Hematopoietic multipotent progenitor cell (in vitro differentiated cells): ENCODE measurements at places on chromosomes 6 and 20.
A peak's percentile ranks its signal among the peaks of the same experiment; 100 is the strongest.

GRCh38 chr6:129672341-129672682, 37.7 kb downstream of the ARHGAP18 start:
- DNase-seq: no peak

DNA sequence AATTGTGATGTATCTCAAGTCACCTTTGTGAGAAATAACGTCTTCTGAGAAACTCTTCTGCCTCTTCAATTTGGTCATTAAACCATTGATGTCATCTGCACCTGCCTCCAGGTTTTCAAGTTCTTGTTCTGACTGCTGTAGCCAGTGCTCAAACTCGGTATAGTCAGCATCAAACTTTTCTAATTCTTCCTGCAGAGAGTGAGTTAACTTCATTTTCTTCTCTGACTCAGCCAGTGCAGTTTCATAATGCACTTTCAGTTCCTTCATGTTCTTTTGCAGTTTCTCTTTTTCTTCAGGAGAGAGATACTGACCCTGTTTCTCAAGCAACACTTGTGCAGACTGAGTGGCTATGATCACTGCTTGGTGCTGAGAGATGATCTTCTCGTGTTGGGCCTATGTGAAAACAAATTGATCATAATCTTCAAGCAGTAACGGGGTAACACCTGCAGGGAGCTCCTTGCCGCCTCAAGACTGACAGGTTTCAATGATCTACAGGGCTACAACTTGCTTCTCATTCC, 48.8 kb downstream of the DST start:
- no peak for DNase-seq

DNA sequence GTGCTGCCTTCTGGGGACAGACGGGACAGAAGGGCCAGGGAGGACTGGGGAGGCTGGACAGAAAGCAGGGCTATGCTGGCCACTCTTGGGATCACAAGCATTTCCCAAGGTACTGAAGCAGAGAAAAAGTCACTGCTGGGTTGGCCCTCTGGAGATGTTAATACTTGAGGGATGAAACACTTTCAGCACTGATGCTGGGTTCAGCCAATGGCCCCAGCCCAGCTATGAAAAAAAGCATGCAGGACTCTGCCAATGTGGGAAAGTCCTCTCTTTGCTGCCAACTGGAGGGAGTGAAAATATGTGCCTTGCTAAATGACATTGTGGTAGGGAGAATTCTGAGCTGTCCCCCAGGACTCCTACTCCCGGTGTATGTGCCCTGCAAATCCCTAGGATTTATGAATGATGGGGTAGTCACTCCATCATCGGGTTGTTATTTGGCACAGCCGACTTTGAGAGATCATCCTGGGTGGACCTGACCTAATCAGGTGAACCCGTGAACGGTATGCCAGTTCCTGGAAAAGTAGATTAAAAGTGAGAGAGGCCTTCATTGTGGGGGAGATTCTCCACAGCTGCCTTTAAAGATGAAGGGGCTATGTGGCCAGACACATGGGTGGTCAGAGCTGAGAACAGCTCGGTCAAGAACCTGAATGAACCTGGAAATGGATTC, 119.9 kb upstream of the TRAF3IP2 start:
- DNase-seq: no peak

DNA sequence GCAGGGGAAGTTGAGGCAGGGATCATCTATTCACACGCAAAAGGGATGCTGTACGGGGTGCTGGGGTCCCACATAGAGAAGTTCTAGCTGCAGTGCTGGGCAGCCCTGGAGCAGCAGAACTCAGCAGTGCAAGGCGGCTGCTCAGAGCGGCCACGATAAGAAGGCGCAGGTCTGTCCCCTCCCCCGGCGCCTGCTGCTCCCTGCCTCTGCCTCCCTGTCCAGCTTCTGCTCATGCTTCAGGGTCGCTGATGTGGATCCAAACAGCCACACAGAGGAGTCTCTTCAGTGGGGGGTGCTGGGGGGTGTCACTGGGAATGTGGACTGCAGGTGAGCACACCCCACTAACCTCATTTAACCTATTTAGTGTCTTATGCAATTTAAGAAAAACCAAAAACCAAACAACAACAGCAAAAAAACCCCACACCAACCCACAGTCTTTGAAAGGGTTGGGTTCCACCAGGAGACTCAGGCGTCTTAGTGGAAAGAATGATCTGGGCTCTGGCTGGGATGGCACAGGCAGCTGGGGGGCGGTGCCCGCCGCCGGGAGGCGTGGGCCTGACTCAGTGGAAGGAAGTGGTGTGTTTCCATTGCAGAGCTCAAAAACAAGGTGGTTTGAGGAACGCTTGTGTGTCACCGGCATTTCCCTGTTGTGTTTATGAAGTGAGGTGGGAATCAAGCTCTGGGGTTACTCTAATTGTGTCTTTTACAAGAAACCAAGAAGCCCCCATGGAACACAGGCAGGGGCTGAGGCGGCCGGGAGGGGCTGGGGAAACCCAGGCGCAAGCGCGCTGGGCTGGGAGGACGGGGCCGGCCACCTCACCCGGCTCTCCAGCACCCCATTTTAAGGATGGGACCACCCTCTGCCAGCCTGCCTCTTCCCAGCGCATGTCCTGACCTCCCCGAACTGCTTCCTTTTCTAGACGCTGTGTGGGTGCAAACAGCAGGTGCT, 55.1 kb downstream of the IRF4 start:
- peak; percentile 30 for DNase-seq

GRCh38 chr6:23478312-23478711, 647.7 kb upstream of the NRSN1 start:
- no peak for DNase-seq

DNA sequence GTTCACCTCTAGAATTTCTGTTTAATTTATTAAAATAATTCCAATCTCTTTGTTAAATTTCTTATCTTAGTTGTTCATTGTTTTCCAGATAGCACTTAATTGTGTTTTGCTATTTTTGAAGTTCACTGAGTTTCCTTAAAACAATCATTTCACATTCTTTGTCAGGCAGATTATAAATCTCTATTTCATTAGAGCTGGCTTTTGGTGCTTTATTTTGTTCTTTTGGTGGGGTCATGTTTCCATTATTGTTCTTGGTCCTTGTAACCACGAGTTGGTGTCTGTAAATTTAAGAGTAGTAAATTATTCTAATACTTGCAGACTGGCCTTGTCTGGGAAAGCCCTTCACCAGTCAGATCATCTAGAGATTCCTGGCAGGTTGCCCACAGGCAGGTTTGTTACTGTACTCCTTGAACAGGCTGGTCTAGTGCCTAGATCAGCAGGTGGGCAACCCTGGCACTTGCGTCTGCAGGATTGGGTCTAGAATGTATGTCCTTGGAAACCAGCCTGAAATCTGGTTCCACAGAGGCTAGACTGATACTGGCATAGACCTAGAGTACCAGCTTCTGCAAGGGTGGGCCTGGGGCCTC, 110.4 kb downstream of the ADGB start:
- DNase-seq: no peak
